Lower leg skin (tissue), 4 donors: ENCODE measurements at places on chromosomes 5 and 9. TPM values are rescaled to one million over a fixed set of nuclear protein-coding genes. Genes with fewer than 3 reads are reported as not detected.

Gene KCNV2
- total RNA-seq: not detected

Gene SPATA31C1
- total RNA-seq: not detected

Gene POLR1E
- total RNA-seq: 26.4 TPM

Gene DBH
- total RNA-seq: not detected

Gene CCL28
- 24.1 TPM for total RNA-seq

Gene PDZD2
- 117 TPM for total RNA-seq

Gene CCNO
- total RNA-seq: 1.3 TPM

Gene PDE6A
- total RNA-seq: 0.04 TPM

Gene IFNK
- not detected for total RNA-seq

Gene THBS4
- total RNA-seq: 0.08 TPM

Gene C8G
- not detected for total RNA-seq

Gene EHMT1
- total RNA-seq: 71.3 TPM

Gene ICE1
- total RNA-seq: 19.3 TPM

Gene PDLIM4
- 191 TPM for total RNA-seq

Gene GRM6
- not detected for total RNA-seq

Gene DRD1
- total RNA-seq: not detected

Gene SPINK13
- not detected for total RNA-seq

Gene ACTBL2
- not detected for total RNA-seq

Gene TGFBR1
- total RNA-seq: 17.6 TPM

Gene SNCAIP
- total RNA-seq: 0.88 TPM

Gene TTC16
- total RNA-seq: not detected

Gene NOXA1
- total RNA-seq: 3.1 TPM

Gene GARIN3
- not detected for total RNA-seq

Gene FOXD4L4
- not detected for total RNA-seq

Gene SDHA
- 66.7 TPM for total RNA-seq

Gene ADRB2
- total RNA-seq: 90.3 TPM

Gene PRR16
- total RNA-seq: 3.9 TPM

Gene FRRS1L
- total RNA-seq: not detected

Gene COMMD10
- total RNA-seq: 14.3 TPM

Gene FOXD4L6
- total RNA-seq: not detected

Gene PRDM9
- not detected for total RNA-seq

Gene GPR151
- not detected for total RNA-seq

Gene SHROOM1
- 3.8 TPM for total RNA-seq

Gene AOPEP
- 136 TPM for total RNA-seq

Gene FAM78A
- 0.55 TPM for total RNA-seq

Gene AIF1L
- total RNA-seq: 33.0 TPM

Gene PCDHB10
- 1.5 TPM for total RNA-seq

Gene ABCA2
- 27.6 TPM for total RNA-seq

Gene C6
- total RNA-seq: 3.6 TPM

Gene GRXCR2
- total RNA-seq: 0.69 TPM

Gene DDX4
- total RNA-seq: not detected

Gene GTF2H2
- total RNA-seq: 3.7 TPM

Gene FGF1
- 5.4 TPM for total RNA-seq
